Activated naive CD4-positive, alpha-beta T cell treated with anti-CD3 and anti-CD28 coated beads, Interleukin-2, amount 50 U/mL, for 72 hours (primary cell): ENCODE measurements at places on chromosomes 1 and 21.

DNA sequence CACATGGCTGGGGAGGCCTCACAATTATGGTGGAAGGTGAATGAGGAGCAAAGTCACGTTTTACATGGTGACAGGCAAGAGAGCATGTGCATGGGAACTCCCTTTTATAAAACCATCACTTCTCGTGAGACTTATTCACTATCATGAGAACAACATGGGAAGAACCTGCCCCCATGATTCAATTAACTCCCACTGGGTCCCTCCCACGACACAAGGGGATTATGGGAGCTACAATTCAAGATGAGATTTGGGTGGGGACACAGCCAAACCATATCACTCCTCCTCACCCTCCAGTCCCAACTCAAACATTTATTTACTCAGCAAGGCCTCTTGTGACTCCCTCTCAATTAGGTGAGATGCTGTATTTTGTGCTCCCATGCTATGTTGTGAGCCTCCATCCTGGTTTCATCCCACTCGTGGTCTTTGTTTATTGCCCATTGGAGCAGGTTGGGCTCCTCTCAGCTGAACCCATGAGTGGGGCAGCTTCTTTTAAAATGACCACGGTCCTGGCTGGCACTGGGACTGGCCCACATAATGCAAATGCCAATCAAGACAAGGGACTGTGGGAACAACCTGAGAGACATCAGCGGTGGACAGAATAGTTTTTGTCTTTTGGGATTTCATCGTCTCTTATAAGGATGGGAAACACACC, 28.8 kb downstream of the IRF2BP2 start:
- DNase-seq = no peak

- DNase-seq = no peak
These were observed 29.1 kb upstream of the CASZ1 start for GRCh38 chr1:10825592-10825991.

GRCh38 chr1:33092438-33092837, 11.5 kb downstream of the AZIN2 start:
- DNase-seq = no peak

- DNase-seq = no peak
These were observed 89.5 kb downstream of the DISC1 start for GRCh38 chr1:231715816-231716722.

DNA sequence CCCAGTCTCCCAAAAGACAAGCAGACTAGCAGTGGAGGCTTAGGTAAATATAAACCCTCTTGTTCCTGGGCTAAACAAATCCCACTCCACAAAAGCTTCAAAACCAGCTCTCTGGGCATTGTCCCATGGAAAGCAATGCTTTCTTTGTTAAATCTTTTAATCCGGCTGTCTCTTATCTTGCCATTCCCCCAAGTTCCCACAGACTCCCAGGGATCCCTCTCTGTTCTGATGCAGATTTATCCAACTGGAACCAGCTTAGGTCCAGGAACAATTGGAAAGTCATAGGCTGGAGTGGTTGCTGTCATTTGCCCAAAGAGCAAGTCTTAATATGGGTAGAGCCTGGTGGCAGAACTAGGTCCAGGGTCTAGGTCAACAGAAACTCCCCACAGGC, 110.1 kb upstream of the ATP1A1 start:
- DNase-seq = no peak
